ENCODE measurements at places on chromosomes 4 and X.

DNA sequence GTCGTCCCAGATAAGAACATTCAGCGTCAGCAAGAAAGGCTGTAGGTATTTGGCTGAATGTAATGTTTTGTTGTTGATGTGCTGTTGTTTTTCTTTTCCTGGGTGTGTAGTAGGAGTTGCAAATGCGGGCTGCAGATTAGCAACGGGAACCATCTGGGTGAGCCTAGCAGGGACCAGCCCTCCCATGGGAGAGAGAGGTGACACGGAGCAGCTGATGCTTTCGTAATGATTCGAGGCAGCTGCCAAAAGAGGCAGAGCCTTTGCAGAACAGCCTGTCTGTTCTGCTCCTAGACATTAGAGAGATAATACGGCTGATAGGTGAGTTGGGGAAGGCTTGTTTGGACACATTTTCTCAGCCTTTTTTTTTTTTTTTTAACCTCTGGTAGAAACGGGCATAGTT, 25.3 kb downstream of the ARSF start:
- DNase-seq: no peak

- DNase-seq: no peak
Measured at GRCh38 chr4:4901877-4902276, 42.4 kb downstream of the MSX1 start.

GRCh38 chr4:24840826-24841543, 45.6 kb downstream of the SOD3 start:
- no peak for DNase-seq

DNA sequence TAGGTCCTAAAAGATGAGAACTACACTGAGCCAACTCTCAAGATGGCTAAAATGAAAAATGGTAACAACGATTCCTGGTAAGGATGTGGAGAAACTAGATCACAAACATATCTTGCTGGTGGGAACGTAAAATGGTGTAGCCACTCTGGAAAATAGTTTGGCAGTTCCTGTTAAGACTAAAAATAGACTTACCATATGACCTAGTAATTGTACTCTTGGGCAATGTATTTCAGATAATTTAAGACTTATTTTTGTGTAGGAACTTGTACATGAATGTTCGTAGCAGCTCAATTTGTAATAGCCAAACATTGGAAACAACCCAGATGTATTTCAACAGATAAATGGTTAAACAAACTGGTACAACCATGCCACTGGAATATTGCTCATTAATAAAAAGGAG, 106.2 kb downstream of the HDAC8 start:
- DNase-seq: no peak

- DNase-seq: no peak
Measured at GRCh38 chrX:8946563-8946962, 87.4 kb downstream of the FAM9B start.

- DNase-seq: no peak
Measured at GRCh38 chrX:140762061-140762460, 52.5 kb downstream of the LINC00632 start.

- DNase-seq: no peak
Measured at GRCh38 chr4:98345838-98346237, 84.7 kb downstream of the RAP1GDS1 start.

GRCh38 chr4:19497705-19498104, 754.0 kb upstream of the SLIT2 start:
- DNase-seq: no peak

DNA sequence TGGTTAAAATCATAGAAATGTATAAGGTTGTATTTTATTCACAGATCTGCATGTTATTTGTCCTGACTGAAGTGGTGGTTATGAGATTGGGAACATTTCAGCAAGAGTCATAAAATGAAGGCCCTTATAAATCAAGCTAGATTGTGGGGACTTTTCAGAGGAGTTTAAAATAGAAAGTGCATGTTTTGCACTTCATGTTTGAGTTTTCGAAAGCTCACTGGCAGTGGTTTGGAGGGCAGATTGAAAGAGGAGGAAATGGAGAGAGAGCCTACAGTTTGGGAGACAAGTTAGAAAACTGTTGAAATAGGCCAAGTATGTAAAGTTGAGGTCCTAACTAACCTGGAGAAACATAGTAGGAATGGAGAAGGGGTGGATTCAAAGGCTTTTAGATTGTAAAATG, 124.9 kb downstream of the KDM6A start:
- DNase-seq: no peak

DNA sequence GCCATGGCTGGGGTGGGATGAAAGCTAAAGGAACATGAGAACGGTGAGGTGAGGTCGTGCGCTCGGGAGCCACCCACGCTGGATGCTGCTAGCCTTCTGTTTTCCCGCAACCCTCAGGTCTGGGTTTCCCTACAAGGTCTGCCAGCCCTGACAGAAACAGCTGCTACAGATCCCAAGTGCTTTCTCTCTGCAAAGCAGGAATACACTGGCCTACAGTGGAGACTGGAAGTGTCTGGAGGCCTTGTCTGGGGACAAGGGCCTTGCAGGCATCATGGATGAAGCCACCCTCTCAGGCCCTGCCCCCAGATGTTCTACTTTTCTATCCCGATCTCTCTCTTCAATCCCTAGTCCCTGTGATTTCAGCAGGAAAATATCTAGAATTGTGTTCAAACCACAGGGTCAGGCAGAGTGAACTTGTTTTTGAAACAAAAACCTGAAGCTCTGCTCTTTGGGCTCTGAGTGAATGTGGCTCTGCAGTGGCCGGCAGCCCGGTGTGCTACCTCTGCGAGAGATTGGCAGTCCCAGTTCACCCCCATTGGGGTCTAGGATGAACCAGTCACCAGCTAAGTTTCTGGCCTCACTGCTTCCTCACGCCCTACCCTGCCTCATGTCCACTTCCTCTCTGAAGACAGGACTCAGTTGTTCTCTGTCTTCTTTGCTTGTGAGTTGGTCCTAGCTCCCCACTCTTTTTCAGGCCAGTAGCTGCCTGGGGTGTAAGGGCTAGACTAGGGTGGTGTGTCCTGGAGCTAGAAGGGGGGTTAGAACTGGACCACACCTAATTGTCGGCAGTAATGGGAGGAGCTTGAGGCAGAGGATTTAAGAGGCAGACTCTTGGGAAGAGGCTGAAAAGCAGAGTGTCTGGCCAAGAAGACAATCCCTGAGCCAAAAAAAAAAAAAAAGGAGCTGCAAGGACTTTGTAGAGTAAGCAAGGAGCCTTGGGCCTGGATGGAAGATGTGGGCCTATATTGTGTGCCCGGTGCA, 89.6 kb downstream of the RTL5 start:
- no peak for DNase-seq

DNA sequence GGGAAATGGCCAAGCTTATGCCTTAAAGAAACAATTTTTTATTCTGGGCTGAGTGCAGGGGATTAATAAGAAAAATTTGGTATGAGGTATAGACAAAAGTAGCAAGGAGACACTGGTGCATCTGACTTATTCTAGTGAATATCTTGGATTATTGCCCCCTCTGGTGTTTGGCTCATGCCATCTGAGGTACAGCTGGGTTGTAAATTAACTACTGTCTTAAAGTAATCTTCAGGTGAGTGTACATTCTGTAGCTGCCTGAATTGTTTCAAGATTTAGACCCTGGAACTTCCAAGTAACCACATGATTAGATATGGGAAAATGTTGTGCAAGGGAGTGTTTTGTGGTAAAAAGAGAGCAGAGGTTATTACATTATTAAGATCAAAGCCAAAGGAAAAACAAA, 988.7 kb downstream of the FAM133A start:
- no peak for DNase-seq

- DNase-seq: no peak
Measured at GRCh38 chrX:69152417-69152841, 12.8 kb downstream of the PJA1 start.

DNA sequence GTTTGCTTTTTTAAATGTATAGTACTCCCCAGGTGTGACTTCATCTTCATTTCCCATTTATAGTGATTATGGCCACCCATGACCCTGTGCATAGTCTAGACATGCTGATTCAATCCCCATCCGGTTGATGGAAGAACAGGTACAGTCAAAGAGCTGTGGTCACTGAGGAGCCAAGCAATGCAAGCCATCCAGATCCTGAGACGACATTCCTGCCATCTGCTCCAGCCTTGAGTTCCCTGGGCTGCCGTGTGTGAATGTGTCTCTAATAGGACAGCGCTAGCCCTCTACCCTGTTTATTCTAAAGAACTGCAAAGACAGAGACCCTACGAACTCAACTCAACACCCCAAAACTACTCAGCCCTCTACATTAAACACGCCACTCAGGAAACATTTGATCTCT, 1.7 kb downstream of the KCNIP4 start:
- no peak for DNase-seq

GRCh38 chrX:143788265-143788664, 67.7 kb upstream of the SPANXN2 start:
- DNase-seq: no peak

DNA sequence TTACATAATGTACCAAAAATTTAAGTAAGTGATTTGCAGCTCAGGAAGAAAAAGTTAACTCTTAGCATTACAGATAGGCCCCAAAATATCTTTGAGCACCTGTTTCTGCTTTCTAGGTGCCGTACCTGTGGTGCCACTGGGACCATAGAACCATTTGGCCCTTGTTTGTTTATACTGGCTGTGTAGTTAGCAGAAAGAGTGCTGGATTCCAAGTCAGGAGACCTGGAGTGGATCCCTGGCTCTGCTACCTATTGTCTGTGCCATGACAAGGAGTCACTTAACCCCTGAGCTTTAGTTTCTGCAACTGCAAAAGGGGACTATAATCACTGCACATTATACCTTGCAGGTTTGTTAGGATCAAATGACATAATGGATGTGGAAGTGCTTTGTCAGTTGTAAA, 137.8 kb upstream of the GPR101 start:
- no peak for DNase-seq

- DNase-seq: no peak
Measured at GRCh38 chr4:163484906-163485305, 9.6 kb upstream of the TMA16 start.

GRCh38 chr4:139735381-139736273, 70.0 kb downstream of the MGST2 start:
- no peak for DNase-seq

DNA sequence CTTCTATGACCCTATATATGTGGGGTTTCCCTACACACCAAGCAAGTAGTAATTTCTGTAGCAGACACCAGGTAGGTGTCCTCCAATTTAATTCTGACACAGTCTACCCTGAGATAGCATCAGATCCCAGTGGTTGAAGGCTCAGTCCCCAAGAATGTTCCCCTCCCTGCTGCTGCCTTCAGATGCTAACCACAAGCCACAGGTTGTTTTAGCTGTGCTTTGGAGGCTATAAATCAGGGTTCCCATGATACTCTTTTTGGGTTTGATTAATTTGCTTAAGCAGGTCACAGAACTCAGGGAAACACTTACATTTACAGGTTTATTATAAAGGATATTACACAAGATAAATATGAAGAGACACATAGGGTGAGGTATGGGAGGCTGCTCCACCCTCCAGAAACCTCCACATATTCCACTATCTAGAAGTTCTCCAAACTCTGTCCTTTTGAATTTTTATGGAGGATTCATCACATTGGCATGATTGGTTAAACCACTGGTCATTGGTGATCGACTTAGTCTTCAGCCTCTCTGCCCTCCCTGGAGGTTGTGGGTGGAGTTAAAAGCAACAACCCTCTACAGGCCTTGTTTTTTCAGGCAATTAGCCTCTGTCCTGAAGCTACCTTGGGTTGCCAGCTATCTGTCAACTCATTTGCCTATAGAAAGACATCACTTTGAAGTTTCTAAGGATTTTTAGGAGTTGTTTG, 50.8 kb downstream of the GRIA2 start:
- no peak for DNase-seq

DNA sequence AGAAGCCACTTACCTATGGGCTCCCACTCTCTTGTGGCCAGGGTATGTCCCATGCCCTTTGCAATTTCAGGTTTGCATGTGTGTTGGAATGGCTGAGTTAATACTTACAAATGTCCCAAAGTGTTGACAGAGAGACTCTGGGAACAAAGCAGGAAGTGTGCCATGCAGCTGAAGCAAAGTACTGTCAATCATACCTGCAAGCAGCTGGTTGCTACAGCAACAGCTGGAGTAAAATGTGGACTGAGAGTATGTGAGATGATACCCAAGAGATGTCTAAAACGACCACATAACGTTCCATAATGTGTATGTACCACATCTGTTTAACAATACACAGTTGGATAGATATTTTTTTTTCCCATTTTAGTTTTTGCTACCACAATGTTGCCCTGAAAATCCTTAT, 82.8 kb upstream of the CAMK2D start:
- no peak for DNase-seq

- DNase-seq: no peak
Measured at GRCh38 chr4:159042868-159043267, 60.0 kb upstream of the RAPGEF2 start.

GRCh38 chr4:44632733-44633132, 18.7 kb downstream of the YIPF7 start:
- no peak for DNase-seq

- DNase-seq: no peak
Measured at GRCh38 chr4:4574792-4575191, 32.9 kb upstream of the STX18 start.

DNA sequence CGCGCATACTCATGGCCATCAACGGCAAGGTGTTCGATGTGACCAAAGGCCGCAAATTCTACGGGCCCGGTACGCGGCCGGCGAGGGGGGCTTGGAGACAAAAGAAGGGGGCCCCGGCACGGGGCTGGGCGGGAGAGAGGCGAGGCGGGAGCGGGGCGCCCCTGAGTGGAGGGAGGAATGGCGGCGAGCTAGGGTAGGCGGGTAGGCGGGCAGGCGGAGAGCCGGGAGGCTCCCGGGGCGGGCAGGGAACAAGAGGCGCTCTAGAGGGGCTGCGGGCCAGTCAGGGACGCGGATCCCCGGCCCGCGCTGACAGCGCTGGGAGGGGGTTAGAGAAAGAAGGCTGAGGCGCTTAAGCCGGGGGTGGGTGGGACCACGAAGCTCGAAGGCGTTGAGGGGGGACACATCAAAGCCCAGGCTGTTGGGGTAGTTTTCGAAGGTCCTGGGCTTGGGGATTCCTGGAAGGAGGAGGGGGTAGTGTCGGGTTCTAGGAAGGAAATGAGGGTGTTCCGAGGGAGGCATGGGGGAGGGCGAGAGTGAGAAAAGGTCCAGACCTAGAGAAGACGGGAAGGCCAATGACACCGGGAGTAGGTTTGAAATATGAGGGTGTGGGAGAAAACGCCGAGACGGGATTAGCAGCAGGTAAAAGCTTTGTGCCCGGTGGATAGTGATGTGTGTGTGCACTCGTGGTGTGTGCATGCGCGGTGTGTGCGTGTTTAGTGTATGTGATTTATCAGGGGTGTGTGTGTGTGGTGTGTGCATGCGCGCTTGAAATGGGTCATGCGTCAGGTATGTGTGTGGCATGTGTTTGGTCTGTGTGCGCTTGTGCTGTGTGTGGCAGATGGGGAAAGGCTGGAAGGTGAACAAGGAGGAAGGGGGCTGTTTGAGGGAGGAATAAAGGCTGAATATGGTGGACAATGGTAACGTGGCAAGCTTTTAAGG, 807 bp downstream of the PGRMC1 start:
- no peak for DNase-seq

Data from stimulated activated CD4-positive, alpha-beta T cell treated with anti-CD3 and anti-CD28 coated beads, Interleukin-12 subunit alpha, Interleukin-12 subunit beta, amount 100 ng/mL, for 48 hours (primary cell).